GM06990 (cell line): ENCODE measurements at places on chromosomes 13 and 19.

GRCh38 chr19:34994286-34994642 is 5.9 kb upstream of the GRAMD1A start:
- no peak for DNase-seq

- DNase-seq, result no peak
Measured at GRCh38 chr13:113647351-113648215, 10.4 kb downstream of the ATP4B start.

GRCh38 chr19:29478578-29479565 is 46.9 kb upstream of the VSTM2B start:
- DNase-seq, result no peak

GRCh38 chr19:50570997-50571396 is 2.8 kb upstream of the LRRC4B start:
- no peak for DNase-seq
